ENCODE measurements at places on chromosomes 2 and 18. TPM values are rescaled to one million over a fixed set of nuclear protein-coding genes. Genes with fewer than 3 reads are reported as not detected.

Gene CCDC121
- total RNA-seq = 1.9 TPM

DNA sequence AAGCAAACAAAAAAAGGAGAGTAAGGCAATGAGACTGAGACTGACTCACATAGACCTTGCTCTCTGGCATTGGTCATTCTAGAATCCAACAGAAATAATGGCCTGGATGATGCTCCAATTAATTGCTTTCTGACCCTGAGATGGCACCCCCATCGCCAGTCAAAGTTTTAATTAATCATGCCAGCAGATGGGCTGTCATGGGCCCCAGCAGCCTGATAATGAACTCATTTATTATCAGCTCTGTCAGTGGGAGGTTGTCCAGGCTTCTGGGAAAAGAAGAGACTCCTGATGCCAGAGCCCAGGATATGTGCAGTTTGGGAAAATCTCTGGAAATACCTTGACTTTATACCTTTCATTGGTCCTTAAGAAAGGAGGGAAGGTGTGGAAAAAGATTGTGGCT lies 115.2 kb downstream of the XRCC5 start:
- no peak for DNase-seq

DNA sequence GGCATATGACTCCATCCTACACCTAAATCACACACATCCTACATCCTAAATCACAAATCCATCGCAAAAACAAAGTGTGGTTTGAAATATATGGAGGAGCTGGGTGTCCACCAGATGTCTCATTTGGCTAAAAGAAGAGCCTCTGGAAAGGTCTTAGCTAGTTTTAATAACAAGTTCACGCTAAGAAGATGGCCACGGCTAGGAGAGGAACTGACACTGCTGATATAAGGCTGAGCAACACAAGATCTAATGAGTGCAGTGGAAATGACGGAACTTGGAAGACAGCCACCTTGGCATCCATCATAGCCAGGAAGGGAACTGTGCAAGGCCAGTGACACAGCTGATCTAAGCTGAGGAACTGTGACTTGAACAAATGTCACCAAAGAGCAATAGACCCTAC lies 60.0 kb upstream of the AGAP1 start:
- DNase-seq = no peak

Gene SCYGR8
- total RNA-seq = not detected

- no peak for DNase-seq
Measured at GRCh38 chr2:235416858-235417499, 76.9 kb upstream of the AGAP1 start.

Data from WTC11 (cell line).